K562 (cell line): ENCODE measurements at places on chromosomes 1 and 21. TPM values are rescaled to one million over a fixed set of nuclear protein-coding genes. Genes with fewer than 3 reads are reported as not detected.

DNA sequence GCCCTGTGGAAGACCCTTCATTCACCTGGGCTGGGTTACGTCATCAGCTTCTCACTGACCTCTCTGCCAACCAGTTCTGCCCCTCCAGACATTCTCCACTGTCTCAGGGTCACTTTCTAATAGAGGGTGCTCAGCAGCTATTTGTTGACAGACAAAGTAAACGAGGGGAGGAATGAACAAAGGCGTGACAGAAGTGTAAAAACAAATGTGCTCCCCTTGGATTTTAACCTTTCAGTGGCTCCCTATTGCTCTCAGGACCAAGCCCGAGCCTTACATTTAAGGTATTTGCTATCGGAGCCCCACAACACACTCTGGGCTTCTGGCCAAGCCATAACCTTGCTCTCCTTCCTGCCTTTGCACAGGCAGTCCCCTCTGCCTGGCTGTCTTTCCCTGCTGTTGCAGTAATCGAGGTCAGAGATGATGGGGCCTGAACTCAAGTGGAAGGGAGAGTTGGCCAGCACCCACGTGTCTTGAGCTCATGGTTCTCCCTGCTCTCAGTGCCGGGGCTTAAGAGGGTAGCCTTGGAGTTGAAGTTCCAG lies 9.3 kb upstream of the MARCKSL1 start:
- peak; percentile 80 for DNase-seq

- no peak for DNase-seq
Observed at GRCh38 chr1:62712336-62713243, 24.4 kb upstream of the DOCK7 start.

DNA sequence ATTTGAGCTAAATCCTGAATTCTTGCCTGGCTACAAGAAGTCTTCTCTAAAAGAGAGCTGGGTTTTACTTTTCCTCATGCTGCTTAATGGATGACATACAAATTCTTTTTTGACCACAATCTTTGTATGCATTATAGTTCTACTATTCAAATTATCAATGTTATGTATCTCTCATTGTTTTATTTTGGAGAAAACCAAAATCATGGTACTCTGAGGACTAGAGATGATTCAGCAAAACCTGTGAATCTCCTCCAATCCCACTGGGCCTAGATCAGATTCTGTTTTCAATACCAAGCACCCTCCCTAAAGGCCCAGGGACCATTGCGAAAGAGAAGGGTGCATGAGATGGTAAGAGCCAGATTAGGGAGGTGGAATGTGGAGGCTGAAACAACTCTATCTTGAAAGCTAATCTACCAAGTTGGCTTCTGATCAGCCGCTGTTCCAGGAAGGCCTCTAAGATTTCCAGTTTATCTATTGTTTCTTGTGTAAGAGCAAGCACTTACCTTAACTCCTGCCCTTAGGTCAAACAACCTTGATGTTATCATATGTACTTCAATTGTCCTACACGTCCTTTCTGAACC lies 547.2 kb downstream of the PLPP3 start:
- DNase-seq, result no peak

GRCh38 chr1:226436855-226437491 lies 29.1 kb upstream of the PARP1 start:
- DNase-seq, result no peak

- no peak for DNase-seq
Observed at GRCh38 chr21:32065654-32066053, 192.8 kb downstream of the HUNK start.

GRCh38 chr21:35819134-35819533 lies 241.2 kb downstream of the SETD4 start:
- no peak for DNase-seq

- no peak for DNase-seq
Observed at GRCh38 chr21:46065914-46066551, 31.9 kb upstream of the COL6A2 start.

DNA sequence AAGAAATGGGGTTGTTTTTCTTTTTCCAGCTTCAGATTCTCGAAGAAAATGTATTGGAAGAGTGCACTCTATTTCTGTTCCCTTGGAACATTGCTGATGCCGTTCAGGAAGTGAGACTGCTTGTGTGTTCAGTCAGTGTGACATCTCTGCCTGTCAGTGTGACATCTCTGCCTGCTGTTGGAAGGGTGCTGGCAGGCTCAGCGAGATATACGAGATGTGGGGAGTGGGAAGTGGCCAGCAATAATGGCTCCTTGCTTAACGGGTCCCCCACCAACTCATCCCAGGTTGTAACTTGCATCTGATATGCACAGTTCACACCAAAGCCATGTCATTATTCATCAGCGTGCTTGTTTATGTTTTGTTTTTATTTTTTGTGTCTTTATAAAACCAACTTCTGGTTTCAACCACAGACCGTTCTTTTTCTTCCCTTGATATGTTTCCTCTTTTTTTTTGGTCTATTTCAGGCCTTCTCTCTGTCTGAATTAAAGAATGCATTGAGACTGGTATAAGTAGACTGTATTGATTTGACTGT lies 145.4 kb downstream of the GALNT2 start:
- no peak for DNase-seq

Gene OR2T2
- total RNA-seq, result not detected in 2 replicates

Gene LCE2C
- not detected in 2 replicates for total RNA-seq

Gene CFAP141
- not detected in 2 replicates for total RNA-seq

Gene AMIGO1
- 0.72 and 1.0 TPM in 2 replicates for total RNA-seq

Gene TMEM234
- total RNA-seq, result 12.1 and 14.1 TPM in 2 replicates

Gene ALPL
- 0.22 and 0.38 TPM in 2 replicates for total RNA-seq
